Stimulated activated CD8-positive, alpha-beta memory T cell treated with anti-CD3 and anti-CD28 coated beads, Interleukin-4, amount 100 ng/mL, for 1 hour (primary cell): ENCODE measurements at places on chromosomes 1 and 21.
A peak's percentile ranks its signal among the peaks of the same experiment; 100 is the strongest.

DNA sequence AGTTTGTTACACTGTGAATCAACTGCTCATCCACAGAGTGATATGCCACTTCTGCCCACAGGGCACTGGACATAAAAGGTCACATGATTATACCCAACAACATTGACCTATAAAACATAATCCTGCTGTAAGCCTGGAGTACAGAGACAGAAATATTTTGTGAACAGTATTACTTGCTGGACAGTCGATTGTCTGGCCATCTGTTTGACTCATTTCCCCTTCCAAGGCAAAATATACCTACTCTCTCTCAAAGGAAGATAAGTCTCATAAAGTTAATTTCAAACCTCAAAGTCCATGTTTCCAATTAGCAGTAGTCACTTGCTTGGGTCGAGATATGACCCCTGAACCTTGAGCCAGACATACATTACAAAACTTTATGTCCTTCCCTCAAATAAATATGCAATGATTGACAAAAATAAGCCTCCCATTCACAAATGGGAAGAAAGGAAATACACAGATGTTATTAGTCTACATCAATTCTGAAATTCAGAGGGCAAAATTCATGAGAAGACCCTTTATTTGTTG, 39.3 kb upstream of the RGS18 start:
- DNase-seq = no peak

- DNase-seq = no peak
Observed at GRCh38 chr1:35369922-35370671, 101.6 kb downstream of the ZMYM4 start.

DNA sequence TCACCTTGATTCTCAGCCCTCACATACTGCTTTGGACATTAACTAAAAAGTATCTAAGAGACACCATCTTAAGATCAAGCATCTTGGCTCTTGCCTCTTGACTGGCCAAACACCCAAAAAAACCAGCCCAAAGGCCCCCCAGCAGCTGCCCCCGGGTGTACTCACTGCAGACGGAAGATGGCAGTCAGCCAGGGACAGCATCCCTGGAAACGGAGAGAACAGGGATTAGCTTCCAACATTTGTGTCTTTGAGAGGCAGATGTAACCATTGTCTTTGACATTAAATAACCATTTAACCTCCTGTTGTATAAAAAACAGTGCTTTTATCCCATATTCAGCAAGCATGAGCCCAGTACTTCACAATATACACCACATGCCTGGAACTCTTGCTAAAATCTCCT, 11.3 kb downstream of the TMEM63A start:
- DNase-seq = no peak

DNA sequence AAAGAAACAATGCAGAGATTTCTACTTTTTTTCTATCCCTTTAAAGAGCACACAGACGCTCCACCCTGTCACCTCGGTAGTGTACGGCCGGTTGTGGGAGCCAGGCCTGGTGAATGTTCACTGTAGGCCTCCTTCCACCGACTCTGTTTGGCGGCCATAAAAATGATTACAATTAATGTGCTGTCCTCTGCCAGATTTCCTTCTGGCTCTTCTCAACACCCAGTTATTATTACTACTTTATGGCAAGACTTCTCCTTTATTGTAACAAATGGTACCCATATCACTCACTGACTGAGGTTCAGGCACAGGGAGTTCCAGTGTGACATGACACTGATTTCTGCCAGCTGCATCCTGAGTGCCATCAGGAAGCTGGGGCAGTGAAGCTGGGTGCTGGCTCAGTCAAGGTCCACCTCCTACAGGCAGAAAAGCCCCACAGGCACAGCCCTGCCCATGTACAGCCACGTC, 37.4 kb downstream of the GPR161 start:
- no peak for DNase-seq

DNA sequence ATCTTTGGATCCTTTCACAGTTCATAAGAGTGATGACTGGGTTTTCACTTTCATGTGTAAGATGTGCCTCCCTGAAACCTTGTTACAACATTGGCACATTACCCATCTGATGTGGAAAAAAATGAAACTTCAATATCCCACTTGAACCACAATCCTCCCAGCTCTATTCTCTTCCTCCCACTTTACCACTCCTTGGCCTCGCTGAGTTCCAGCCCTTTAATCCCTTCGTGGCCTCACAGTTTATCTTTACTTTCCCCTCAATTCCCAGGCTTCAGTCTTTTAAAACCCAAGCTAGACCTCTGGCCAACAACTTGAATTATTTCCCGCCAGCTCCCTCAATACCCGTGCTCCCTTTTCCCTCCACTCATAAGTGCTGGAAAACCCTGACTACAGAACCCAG, 25.0 kb upstream of the CTTNBP2NL start:
- no peak for DNase-seq

- peak; percentile 26 for DNase-seq
Observed at GRCh38 chr1:161182214-161182613, 4.9 kb upstream of the B4GALT3 start.

DNA sequence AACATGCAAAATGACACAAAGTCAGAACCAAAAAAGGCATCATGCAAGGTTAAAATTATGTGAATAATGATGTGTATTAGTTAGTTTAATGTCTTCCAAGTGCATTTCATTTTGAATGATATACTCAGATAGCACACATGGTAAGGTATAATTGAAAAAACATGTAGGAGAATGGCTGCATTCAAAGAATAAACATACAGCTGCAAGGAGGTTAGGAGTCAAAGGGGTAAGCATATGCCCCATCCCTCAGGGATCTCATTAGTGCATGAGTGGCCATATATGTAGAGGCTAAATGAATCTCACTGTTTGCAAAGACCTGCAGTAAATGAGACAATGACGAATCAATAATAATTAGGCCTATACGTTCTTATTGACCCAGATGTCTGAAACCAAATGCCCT, 179.7 kb upstream of the HOOK1 start:
- DNase-seq = no peak

- no peak for DNase-seq
Observed at GRCh38 chr21:35084869-35085268, 35.8 kb upstream of the RUNX1 start.

DNA sequence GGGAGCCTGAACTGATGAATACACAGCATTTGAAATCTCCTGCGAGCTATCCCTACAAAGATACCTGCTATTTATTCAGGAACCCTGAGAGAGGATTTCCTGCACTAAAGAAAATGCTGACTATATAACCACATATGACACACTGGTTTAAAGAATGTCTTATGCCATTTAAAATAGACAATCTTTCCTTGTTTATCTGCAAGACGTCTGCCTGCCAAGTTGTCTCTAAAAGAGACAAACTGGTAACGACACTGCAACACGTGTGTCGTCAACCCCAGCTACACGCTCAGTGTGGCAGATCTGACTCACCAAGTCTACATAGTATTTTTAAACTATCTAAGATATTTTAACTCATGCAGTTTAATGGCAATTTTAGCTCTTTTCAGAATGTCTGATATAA, 42.7 kb downstream of the APP start:
- no peak for DNase-seq

DNA sequence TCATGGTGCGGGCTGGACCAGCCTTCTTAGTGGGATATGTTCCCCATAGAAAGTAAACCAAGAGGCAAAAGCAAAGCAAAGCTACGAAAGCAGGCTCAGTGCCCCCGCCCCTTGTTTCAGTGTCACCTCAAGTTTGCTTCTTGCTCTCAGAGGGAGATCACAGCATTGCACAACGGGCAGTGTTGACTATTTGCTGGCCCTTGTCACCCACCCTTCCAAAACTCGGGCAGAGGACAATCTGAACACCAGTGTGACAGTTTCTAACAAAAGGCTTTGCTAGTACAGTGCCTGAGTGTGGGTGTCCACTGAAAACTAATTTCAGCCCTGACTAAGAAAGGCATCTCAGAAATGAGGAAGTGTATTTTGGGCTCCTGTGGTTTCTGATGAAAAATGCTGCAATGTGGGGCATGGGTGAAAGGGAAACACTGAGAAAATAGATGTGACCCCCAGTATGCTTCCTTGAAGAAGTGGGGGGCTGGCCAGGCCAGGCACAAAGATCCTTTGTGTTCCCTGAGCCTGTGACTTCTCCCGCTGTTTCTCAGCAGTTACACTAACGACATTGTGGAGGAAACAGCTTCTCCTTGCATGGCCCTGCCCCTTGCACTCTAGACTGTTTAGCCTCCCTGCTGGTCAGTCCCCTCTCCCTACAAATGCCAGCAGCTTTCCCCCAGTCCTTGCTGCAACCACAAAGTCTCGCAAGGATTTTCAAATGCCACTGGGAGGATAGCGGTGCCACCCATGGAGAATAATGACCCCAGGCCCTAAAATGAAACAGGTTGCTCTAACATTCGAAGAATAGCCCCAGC, 33.3 kb upstream of the KCNE1 start:
- DNase-seq = no peak

- no peak for DNase-seq
Observed at GRCh38 chr21:35354078-35354477, 305.0 kb upstream of the RUNX1 start.

- peak; percentile 44 for DNase-seq
Observed at GRCh38 chr1:61741711-61742619, at the start of gene PATJ. Gene PATJ (plus strand): TSS chr1:61742480. CDS start chr1:61762893, 20,413 bp downstream.
